A549 treated with DMSO at 1 μM for 4 hours (cell line): ENCODE measurements at places on chromosomes 16 and 17. TPM values are rescaled to one million over a fixed set of nuclear protein-coding genes. Genes with fewer than 3 reads are reported as not detected.

HS3ST3B1 gene
- total RNA-seq, result 0.27 to 0.49 TPM (median 0.36 TPM) in 5 replicates

CCL16 gene
- total RNA-seq, result not detected in 5 replicates

CDRT15 gene
- total RNA-seq, result not detected in 5 replicates

CHST5 gene
- total RNA-seq, result 0.07 to 0.10 TPM (median 0.08 TPM) in 3 of 5 replicates, not detected in the others

PRAC1 gene
- total RNA-seq, result not detected in 5 replicates

DOC2A gene
- 1.5 to 3.0 TPM (median 2.6 TPM) in 5 replicates for total RNA-seq

PMP22 gene
- 285 to 327 TPM (median 322 TPM) in 5 replicates for total RNA-seq

ABCA8 gene
- total RNA-seq, result 0.18 to 0.42 TPM (median 0.21 TPM) in 5 replicates

CLDN6 gene
- total RNA-seq, result 0.17 to 0.82 TPM (median 0.40 TPM) in 5 replicates

C16orf95 gene
- 3.8 to 7.4 TPM (median 6.6 TPM) in 5 replicates for total RNA-seq

C16orf92 gene
- not detected in 5 replicates for total RNA-seq

TANC2 gene
- total RNA-seq, result 15.7 to 27.2 TPM (median 23.0 TPM) in 5 replicates

KRT33B gene
- 0.07 to 0.28 TPM (median 0.15 TPM) in 3 of 5 replicates, not detected in the others for total RNA-seq

PRR29 gene
- 0.52 to 0.95 TPM (median 0.70 TPM) in 5 replicates for total RNA-seq

DHRS7C gene
- not detected in 5 replicates for total RNA-seq

SDR42E1 gene
- total RNA-seq, result 1.2 to 2.1 TPM (median 1.6 TPM) in 5 replicates

ACSM5 gene
- not detected in 5 replicates for total RNA-seq

SLC16A6 gene
- 0.51 to 0.76 TPM (median 0.60 TPM) in 5 replicates for total RNA-seq

CD7 gene
- 0.08 TPM in 1 of 5 replicates, not detected in the others for total RNA-seq

LRRC75A gene
- total RNA-seq, result 0.89 to 1.3 TPM (median 1.1 TPM) in 5 replicates

NPIPA3 gene
- 1.1 to 1.9 TPM (median 1.3 TPM) in 5 replicates for total RNA-seq

CDRT4 gene
- 0.61 to 1.5 TPM (median 0.66 TPM) in 5 replicates for total RNA-seq

TP53TG3B gene
- total RNA-seq, result 0.24 to 0.43 TPM (median 0.27 TPM) in 3 of 5 replicates, not detected in the others

PYDC1 gene
- total RNA-seq, result not detected in 5 replicates

TSNAXIP1 gene
- 0.32 to 0.56 TPM (median 0.47 TPM) in 5 replicates for total RNA-seq

PPP1R1B gene
- total RNA-seq, result 0.18 TPM in 1 of 5 replicates, not detected in the others

PPP1R27 gene
- total RNA-seq, result 0.22 TPM in 1 of 5 replicates, not detected in the others

RGS11 gene
- 3.5 to 4.7 TPM (median 4.4 TPM) in 5 replicates for total RNA-seq

MAPT gene
- 1.5 to 1.7 TPM (median 1.6 TPM) in 5 replicates for total RNA-seq

KRT25 gene
- not detected in 5 replicates for total RNA-seq

EME1 gene
- 15.2 to 17.4 TPM (median 16.0 TPM) in 5 replicates for total RNA-seq

KRT16 gene
- 0.27 to 0.88 TPM (median 0.77 TPM) in 5 replicates for total RNA-seq

ITGA2B gene
- 1.3 to 1.8 TPM (median 1.5 TPM) in 5 replicates for total RNA-seq

STX1B gene
- 1.6 to 2.1 TPM (median 1.8 TPM) in 5 replicates for total RNA-seq

KRT24 gene
- not detected in 5 replicates for total RNA-seq

NMT1 gene
- total RNA-seq, result 162 to 316 TPM (median 205 TPM) in 5 replicates

GPR179 gene
- total RNA-seq, result 0.02 to 0.07 TPM (median 0.05 TPM) in 5 replicates

PLD6 gene
- 6.6 to 8.5 TPM (median 7.1 TPM) in 5 replicates for total RNA-seq

RAB26 gene
- 3.0 to 4.5 TPM (median 3.3 TPM) in 5 replicates for total RNA-seq
